ENCODE measurements at places on chromosomes 11 and 22.

DNA sequence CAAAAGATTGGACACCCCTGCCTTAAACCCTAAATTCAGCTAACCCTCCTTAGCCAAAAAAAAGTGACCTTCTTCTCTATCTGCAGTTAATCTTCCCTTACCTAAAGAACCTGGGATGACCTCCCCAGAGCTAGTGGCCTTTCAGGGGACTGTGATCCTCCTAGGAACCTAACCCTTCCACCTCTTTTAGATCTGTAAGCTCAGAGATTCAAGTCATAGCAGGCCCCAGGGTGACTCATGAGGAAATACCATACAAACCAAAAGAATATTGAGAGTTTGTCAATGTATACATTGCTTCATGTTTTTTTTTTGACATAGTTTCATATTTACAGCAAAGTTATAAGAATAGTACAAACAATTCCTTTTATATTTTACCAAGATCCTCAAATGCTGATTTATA, 38.3 kb upstream of the CXCR5 start:
- DNase-seq, result peak; percentile 25

DNA sequence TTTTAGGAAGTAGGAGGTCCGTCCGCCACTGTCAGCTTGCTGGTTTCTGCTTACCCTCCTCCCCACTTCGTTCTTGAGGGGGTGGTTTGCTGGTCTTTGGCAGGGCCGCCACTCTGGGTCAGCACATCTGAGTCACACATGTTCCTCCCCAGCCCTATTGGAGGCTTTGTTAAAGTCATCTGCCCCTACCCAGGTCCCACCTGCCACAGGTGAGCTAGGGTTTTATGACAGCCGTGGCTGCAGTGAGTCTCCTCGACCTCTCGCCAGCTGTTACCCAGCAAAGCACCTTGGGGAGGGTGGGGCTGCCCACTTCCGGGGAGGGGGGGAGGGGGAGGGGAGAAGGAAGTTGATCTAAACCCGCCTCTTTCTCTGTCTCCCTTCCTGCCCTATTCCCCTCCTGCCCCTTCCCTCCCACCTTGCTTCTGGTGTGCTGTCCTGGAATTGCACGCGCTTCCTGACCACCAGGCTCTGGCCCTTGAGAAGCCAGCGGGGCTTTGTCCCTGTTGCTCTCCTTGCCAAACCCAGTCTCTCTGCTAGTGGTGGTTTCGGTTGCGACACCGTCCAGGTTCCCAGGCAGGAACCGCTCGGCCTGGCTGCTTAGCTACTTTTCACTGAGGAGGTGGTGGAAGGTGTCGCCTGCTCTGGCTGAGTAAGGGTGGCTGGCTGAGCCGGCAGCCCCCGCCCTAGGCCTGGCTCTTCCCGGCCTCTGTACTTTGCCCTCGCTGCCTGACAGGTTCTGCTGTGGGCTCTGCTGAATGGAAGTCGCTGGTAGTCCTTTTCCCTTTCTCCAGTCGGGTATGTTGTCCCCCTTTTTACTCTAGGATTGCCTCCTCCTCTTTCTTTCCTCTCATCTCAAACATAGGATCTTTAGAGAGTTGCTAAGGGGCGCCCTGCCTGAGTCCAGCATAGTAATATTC, 28.5 kb downstream of the RCOR2 start:
- peak; percentile 48 for DNase-seq

DNA sequence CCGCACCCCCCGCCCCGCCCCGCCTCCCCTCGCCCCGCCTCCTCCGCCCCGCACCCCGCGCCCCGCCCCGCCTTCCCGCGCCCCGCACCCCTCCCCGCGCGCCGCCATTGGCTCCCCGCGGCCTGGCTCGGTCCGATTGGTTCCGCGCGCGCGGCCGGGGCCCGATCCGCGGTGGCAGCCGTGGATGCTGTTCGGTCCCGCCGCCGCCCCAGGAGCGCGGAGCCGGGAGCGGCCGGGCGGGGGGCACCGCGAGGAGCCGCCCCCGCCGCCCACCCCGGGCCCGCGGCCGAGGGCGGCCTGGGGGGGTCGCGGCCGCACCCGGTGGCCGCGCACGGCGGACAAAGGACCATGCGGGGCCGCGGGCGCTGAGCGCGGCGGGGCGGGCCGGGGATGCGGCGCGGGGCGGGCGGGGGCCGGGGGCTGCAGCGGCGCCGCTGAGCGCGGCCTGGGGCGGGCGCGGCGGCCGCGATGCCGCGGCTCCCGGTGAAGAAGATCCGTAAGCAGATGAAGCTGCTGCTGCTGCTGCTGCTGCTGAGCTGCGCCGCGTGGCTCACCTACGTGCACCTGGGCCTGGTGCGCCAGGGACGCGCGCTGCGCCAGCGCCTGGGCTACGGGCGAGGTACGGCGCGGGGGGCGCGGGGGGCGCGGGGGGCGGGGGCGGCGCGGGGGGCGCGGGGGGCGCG, at the start of gene B4GALNT4:
Gene B4GALNT4 (plus strand): TSS at position 164 of the 683 bp plus-strand sequence. CDS start 305 bp downstream, at position 469.
- DNase-seq, result peak; percentile 22

GRCh38 chr11:121681550-121682268, 228.9 kb upstream of the SORL1-AS1 start:
- no peak for DNase-seq

GRCh38 chr11:119091966-119092879, 7.5 kb downstream of the HMBS start:
- DNase-seq, result no peak

GRCh38 chr11:107716884-107717532, 5.2 kb upstream of the SLN start:
- no peak for DNase-seq

- DNase-seq, result peak; percentile 53
These were observed 27.9 kb upstream of the OAF start for GRCh38 chr11:120182790-120183491.

GRCh38 chr22:35230839-35231584, 26.3 kb upstream of the HMGXB4 start:
- DNase-seq, result no peak

DNA sequence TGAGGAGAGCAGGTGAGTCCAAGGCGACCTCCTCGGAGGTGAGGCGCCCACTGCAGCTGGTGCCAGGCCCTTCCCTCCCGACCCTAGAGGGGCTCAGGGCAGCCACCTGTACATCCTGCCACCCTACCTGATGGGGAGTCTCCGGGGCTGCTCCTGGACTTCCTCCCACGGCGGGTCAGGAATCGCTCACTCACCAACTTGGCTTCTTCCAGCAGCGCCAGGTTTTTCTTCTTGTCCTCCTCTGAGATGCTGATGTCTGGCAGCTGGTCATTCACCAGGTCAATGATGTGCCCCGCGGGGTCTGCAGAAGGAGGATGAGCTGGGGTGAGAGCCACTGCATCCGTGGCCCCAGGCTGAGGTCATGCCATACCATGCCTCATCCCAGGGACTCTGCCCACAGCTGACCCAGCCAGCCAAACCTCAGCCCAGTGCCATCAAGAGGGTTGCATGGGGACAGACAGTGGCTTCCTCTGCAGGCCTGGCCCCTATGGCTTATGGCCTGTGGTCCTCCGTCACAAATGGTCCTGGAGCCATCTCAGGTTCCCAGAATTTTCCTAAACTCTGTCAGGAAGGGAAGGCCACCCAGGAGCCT, 61.0 kb upstream of the LYVE1 start:
- DNase-seq, result no peak

DNA sequence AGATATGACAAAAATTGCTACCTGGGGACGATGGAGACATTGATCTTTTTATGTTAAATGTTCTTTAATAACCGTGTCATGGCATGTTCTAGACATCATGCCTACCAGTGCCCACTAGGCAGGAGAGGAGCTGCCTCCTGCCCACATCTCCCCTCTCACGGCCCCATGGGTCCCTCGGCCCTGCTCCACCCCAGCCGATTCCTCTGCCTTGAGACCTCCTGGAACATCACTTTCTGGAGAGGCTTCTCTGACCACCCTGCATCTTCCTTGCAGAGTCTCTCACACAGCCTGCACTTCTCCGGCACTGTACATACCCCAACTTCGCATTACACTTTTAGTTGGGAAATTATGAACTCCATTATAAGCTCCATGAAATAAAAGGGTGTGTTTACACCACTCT, 16.8 kb downstream of the EFCAB6 start:
- no peak for DNase-seq

- DNase-seq, result no peak
These were observed 39.7 kb downstream of the FLI1 start for GRCh38 chr11:128733440-128734102.

DNA sequence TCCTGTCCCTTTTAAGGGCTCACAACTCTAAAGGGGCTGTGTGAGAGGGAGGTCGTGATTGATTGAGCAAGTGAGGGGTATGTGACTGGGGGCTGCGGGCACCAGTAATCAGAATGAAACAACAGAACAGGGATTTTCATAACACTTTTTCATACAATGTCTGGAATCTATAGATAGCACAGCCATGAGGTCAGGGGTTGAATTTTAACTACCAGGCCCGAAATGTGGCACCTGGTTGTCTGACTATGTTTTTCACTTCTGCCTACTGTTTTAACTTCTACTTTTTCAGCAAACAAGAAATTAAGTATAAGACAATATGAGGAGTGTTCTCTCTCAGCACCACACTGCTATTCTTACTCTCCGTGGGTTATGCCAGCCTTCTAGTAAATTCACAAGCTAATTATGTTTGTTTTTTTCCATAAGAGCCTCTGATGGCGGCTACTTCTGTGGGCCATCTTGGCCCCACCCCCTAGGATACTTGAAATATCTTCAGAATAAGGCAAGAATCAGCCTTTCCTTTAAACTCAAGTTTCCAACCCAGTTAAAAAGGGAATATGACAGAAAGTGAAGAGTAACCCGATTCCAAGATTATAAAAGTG, 552.8 kb upstream of the CHORDC1 start:
- DNase-seq, result no peak

DNA sequence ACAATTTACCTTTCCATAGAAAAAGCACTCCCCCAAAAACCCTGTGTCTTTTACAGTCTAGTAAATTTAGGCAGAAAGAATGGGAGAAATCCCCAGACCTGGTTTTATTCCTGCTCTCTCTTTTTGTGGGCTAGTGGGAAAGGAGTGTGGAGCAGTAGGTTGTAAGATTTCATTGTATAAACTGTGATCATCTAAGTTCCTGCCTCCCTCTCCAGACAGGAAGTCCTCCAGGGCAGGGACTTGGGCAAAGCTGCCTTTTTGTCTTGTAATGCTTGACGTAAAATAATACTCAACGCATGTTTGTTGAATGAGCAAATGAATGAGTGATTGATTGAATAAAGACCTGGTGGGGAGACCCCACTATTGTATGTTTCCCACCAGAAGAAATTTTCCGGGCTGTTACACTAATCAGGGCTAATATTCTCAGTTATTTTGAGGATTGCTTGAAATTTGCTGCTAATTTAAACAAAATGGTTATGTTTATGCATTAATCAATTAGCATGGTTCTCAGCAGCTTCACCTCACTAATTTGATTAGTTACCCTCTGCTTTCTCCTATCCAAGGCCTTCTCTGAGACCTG, 36.3 kb downstream of the CSNK2A3 start:
- DNase-seq, result no peak

- DNase-seq, result no peak
These were observed 25.5 kb upstream of the EHF start for GRCh38 chr11:34595391-34595790.

DNA sequence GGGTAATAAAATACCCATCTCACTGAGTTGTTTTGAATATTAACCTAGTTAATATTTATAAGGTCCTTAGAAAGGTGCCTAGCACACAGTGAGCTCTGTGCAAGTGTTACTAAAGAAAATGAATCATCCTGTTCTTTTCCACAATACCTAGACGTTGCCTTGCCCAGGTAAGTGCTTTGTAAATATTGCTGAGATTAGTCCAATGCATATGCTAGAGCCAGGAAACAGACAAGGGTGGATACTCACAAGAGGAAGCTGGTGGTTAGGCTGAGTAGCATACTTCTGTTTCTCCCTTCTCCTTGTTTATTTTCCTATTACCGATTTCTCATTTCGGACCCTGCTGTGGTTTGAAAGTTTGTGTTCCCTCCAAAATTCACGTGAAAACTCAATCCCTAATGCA, 58.1 kb upstream of the BARX2 start:
- no peak for DNase-seq

- DNase-seq, result no peak
These were observed 60.2 kb upstream of the CHRM4 start for GRCh38 chr11:46451759-46452158.

DNA sequence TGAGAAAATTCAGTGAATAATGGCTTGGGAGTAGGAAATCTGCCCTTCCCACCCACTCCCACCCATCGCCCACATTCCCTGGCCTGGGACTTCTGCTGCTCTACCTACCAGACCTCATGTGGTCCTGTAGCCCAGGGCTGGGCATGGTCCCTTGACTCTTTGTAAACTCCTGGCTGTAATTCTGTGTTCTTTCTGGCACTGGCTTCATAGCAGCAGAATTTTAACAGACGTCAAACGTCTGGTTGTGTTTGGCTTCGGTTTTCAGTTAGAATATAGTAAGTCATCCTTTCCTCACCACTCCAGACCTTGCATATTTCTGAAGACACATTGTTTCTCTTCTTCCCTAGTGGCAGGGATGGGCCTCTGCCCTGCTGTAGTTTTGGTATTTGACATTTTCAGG, 210.6 kb downstream of the CSNK2A3 start:
- peak; percentile 2 for DNase-seq

DNA sequence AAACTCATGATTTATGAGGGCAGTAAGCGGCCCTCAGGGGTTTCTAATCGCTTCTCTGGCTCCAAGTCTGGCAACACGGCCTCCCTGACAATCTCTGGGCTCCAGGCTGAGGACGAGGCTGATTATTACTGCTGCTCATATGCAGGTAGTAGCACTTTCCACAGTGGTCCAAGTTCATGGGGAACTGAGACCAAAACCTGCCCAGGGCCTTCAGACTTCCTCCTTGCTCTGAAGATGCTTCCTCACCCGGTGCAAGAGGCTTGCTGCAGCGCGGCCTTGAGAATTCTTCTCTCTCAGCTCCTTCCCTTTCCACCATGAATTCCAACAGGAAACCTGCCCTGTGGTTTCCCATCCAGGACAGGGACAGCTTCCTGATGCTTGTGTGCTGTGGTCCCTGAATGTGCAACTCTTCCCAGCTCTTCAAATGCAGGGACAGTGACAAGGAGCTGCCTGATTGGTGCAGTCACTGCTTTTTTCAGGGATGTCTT, 53.9 kb downstream of the GGTLC2 start:
- no peak for DNase-seq

GRCh38 chr11:115134926-115135325, 369.3 kb downstream of the CADM1 start:
- DNase-seq, result no peak

GRCh38 chr11:106101819-106102218, 24.4 kb downstream of the AASDHPPT start:
- peak; percentile 34 for DNase-seq

- no peak for DNase-seq
These were observed 9.9 kb downstream of the PRR5 start for GRCh38 chr22:44711690-44712555.

DNA sequence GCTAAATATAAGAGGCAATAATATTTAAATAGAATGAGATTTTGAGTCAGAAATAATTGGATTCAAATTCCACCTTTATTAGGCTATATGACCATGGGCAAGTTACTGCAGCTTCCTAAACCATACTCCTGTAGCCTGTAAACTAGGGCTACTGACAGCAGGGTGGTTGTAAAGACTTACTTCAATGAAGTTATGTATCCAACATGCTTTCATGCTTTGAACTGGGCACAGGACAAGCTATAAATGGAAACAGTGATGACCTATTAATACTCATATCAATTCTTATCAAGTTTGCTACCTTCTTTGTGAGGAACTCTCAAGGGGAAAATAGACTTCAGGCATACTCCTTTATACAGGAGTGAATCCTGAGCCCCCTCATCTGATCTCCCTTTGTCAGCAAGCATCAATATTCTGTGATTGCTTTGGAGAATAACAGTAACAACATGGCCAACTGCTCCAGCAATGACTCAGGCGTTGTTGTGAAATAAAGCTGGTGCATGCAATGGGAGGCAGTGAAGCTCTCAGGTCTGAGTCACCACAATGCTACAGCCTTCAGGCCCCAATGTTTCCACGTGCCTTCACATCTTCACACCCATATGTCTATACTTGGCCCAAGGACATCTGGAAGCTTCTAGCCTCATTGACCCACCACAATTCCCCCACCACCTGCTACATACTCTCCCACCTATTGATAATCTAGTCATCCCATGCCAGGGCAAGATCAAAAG, 102.5 kb downstream of the KCNA4 start:
- DNase-seq, result no peak

Data from fibroblast of the aortic adventitia (primary cell).